ENCODE measurements at places on chromosomes 2 and 18.

- DNase-seq, result no peak
Observed at GRCh38 chr18:46470714-46471113, 186.3 kb downstream of the LOXHD1 start.

DNA sequence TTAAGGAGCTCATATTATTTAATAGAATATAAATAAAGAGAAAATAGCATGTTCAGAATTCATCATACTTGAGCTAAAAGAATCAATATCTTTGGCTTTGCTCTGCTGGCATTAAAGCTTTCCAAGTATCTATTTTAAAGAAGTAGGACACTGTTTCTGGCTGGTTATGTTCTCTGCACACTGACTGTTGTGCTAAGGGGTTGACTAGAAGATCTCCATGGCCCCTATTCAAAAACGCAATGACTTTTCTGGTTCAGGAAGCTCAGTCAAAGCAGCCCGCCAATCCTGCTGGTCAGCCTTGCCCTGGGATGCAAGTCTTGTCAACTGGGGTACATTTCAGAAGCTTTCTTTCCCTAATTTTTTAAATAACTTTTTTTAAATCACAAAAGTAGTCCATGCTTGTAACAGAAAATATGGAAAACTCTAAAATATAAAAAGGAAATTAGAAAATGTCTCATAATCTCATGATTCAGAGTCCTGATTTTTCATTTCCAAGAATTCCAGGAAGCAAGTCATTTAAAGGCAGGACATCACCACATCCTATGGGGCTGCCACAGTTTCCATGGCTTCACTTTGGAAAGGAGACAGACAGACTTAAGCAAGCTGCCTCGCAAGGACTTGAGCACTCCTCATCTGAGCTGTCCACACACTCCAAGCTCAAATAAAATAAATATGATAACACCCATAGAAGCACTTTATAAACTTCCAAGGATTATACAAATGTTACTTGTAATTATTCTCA, 195.1 kb downstream of the TXNL1 start:
- DNase-seq, result no peak

DNA sequence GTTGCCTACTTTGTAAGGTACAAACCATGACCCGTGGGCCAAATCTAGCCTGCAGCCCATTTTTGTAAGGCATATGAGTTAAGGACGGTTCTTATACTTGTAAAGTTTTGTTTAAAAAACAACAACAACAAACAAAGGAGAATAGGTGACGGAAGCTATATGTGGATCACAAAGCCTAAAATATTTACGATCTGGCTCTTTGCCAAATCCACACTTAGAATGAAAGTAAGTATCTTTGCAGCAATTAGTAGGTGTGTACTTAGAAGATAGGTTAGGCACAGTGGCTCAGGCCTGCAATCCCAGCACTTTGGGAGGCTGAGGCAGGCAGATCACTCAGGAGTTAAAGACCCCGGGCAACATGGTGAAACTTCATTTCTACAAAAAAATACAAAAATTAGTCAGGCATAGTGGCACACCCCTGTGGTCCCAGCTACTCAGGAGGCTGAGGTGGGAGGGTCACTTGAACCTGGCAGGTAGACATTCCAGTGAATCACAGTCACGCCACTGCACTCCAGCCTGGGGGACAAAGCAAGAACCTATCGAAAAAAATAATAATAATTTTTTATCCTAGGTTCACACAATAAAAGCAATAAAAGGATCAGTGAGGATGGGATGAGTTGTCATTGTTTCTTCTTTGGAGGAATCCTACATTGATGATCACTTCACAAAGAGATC, 57.8 kb upstream of the CTAGE1 start:
- DNase-seq, result no peak

DNA sequence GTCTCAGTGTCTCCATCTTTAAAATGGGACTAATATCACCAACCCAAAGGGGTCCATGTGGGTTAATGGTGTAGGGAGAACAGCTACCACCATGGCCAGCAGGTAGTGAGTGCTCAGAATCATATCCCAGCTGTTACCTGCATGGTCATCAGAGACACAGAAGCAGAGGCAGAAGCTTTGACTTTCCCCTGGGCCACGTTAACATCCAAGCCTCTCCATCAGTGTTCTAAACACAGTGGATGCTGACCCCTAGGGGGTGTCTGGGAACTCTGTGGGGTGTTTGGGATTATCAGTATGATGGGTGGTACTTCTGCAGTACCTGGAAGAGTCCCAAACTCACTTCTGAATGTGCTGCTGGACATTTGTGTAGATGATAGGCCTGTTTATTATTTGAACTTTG, 93.6 kb downstream of the GYPC start:
- no peak for DNase-seq

DNA sequence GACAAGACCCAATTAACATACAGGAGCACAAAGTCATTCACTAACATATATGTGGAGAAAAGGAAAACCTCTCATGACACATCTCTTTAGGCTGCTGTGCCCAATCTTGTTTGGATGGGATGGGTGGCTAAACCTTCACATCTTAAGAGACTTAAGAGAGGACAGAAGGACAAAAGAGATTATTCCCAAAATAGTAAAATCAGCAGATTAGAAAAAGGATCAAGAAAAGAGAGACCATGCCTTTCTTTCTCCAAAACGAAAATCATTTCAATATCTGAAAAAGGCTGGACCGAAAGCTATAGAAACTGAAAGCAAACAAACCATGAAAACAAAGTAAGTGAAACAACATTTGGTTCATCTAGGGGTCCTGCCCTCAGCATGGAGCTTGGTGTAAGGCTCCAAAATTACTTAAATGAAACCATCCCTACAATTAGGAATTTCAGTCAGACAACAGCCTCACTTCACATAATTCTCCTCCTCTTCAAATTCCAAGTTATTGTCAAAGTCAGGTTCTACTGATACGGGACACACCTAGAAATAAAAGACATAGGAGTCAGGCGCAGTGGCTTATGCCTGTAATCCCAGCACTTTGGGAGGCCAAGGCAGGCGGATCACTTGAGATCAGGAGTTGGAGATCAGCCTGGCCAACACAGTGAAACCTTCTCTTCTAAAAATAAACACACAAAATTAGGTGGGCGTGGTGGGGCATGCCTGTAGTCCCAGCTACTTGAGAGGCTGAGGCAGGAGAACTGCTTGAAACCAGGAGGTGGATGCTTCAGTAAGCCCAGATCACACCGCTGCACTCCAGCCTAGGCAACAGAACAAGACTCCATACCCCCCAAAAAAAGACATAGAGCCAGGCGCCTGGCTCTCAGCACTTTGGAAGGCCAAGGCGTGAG, 5.2 kb downstream of the STARD7 start:
- DNase-seq, result no peak

GRCh38 chr2:228559774-228560415, 378.4 kb upstream of the SPHKAP start:
- DNase-seq, result no peak

- no peak for DNase-seq
Observed at GRCh38 chr2:68032702-68033101, 30.1 kb downstream of the C1D start.

GRCh38 chr18:10516078-10516477, 9.7 kb upstream of the NAPG start:
- DNase-seq, result no peak

GRCh38 chr18:45066886-45067285, 386.2 kb downstream of the SETBP1 start:
- no peak for DNase-seq

DNA sequence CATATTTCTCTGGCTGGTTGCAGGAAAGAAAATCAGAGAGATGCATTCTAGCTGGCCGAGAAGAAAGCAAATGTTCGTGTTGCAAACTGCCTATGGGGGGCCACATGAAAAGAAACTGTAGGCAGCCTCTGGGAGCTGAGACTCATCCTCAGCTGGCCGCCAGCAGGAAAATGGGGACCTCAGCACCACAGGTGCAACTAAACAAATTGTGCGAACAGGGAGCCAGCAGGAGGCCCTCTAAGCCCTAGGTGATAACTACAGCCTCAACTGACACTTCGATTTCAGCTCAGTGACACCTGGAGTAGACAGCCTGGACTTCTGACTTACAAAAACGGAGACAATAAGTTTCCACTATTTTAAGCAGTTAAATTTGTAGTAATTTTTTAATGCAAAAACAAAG, 107.3 kb downstream of the DTNB start:
- no peak for DNase-seq

DNA sequence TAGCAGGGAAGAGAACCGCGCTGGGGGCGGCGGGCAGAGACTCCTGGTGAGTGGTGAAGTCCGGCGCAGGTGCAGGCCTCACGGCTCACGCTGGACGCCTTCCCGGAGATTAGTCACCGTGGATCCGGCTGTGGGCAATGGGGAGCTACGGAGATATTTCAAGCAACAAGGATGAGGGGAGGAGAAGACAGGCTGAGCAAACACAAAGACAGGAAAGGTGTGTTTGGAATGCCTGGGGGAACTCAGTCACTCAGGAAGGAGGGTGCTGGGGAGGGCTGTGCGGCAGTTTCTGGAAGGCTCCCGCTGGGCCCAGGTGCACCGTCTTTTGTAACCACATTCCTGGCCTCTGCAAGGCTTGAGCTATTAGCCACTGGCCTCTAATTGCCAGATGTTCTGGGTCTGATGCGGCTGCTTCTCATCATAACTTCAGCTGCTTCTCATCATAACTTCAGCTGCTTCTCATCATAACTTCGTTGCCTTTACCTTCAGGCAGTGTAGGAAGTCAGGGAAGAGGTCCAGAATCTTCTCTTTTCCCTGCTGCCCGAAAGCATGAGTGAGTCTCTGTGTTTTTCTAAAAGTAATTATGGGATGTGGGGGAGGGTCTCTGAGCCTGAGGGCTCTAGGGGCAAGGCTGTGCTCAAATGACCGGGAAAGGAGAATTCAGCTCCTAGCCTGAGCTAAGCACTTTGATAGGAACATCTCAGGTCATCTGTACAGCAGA, 118.9 kb downstream of the PXDN start:
- DNase-seq, result no peak

DNA sequence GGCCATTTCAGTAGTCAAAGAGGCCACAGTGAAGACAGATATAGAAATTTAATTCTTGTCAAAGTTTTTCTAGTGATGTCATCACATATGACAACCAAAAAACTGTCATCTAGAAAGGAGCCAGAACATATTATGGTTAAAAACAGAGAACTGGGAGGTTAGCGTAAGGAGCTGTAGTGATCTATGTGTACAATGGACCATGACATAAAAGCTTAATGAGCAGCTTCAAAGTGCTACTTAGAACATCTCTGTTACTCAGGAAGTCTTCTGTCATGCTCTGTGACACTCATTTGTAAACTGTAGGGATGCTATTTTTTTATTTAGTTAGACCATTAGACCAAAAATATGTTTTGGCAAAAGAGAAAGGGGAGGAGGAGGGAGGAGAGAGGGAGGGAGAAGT, 57.3 kb downstream of the CMPK2 start:
- DNase-seq, result no peak

GRCh38 chr2:56185101-56185581, 1.4 kb downstream of the CCDC85A start:
- peak; percentile 41 for DNase-seq

GRCh38 chr2:46328291-46328690, 31.1 kb downstream of the EPAS1 start:
- no peak for DNase-seq

DNA sequence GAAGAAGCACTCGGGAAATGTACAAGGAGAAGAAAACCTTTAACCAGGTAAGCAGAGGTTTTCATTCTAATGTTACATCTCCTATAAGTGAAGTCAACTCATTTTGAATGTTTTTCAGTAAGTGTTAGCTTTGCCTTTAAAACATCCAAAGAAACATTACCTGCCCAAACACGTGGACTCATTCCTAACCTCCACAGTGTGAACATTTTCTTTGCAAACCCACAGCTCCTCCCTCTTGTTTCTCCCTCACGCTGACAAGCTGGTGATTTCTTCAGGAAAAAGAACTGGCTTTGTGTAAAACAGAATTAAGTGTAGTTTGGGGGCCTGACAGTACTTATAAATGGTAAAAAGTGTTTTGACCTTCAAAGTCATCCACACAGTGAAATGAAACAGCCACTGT, 72.5 kb downstream of the MTCL1 start:
- no peak for DNase-seq

DNA sequence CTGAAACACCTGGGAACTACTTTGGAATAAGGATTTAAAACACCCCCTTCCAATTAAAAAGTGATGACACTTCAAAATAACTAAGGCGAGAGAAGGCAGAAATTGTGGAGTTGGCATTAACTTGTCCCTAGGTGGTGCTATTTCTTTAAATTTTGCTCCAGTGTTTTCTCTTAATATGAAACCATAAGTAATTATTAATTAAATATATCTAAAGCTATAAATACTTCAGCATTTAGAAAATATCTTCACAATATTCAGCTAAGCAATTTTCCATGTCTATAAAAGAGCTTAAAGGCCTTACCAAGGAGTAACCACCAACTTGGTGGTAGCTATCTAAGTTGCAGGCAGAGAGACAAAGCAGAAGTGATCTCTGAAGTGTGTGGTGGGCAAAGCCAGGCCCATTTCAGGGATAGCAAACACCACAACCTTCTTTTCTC, 186.8 kb upstream of the PGAP1 start:
- no peak for DNase-seq

DNA sequence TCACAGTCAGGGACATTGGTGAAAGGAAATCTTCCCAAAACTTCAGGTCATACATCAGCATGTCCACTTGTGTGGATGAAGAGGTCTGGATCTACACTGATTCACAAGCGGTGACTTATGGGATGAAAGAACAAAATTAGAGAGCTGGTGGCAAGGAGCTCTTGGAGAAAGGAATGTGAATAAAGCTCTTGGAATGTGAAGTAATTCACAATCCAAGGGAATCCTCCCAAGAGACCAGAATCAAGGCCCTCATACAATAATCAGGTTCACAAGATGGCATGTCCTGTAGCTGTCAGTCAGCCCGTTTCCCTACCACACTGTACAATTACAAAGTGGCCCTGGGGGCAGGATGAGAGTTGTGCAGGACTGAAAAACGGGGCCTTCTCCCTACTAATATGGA, 96.2 kb downstream of the MRPS9 start:
- no peak for DNase-seq

DNA sequence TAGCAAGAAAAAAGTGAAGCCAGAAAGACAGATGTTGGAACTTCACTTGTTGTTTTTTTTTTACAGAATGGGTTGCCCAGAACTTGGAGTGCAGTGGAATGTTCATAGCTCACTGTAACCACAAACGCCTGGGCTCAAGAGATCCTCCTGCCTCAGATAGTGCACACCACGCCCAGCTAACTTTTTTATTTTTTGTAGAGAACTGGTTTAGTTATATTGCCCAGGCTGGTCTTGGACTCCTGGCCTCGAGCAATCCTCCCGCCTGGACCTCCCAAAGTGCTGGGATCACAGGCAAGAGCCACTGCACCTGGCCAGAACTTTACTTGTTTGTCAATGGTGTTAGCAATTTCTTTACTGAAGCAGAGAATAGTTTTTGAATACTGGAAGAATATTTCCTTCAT, 11.9 kb upstream of the ASPRV1 start:
- no peak for DNase-seq

- no peak for DNase-seq
Observed at GRCh38 chr2:29698216-29698615, 223.2 kb downstream of the ALK start.

- DNase-seq, result no peak
Observed at GRCh38 chr2:81078631-81079030, 774.1 kb upstream of the LRRTM1 start.

- no peak for DNase-seq
Observed at GRCh38 chr2:31483246-31483645, 68.7 kb upstream of the XDH start.
